PC-9 (cell line): ENCODE measurements at places on chromosomes 2 and 18.

DNA sequence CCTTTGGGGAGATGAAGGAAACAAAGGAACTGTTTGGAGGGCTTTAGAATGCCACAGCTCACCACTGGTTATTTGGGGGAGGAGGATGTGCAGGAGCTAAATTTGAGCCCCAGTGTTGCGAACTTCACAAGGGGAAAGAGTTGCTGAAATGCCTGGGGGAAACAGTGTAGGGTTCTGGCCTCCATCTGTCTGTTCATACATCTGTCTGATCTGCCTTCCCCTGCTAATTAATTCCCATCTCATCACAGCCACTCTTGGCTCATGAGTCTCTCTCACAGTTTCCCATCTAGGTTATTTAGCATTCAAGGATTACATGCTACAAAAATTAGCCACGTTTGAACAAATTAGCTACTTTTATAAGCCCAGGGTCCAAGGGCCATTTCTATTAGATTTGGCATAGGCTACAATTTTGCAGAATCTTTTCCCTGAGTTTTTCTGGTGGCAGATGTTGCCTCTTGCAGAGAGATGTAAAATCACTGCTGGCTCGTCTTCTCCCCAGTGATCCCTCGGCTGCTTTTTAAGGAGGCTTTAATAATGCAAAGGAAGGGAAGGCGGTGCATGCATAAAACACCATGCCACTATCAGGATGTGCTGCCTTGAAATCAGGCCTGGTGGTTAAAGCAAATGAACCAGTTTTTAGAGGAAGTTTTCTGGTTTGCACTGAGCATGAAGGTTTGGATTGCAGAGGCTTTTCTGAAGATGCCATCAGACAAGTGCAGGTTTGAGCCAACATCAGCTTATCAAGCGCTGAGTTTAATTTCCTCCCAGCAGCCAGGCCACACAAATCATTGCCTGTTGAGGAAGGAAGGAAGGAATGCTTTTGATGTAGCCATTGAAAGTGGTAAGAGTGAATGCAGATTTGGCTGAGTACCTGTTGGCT, 35.0 kb downstream of the ADD2 start:
- peaks cover 33% of the 10 kb centered on the region for H3K27me3 ChIP-seq
- no peaks in the 10 kb centered on the region for H3K36me3 ChIP-seq
- H3K4me3 ChIP-seq: no peak overlapping the region
- DNase-seq: no peak

GRCh38 chr2:229314117-229314516, 43.0 kb upstream of the PID1 start:
- H3K27ac ChIP-seq: no peak overlapping the region
- no peaks in the 10 kb centered on the region for H3K4me1 ChIP-seq
- H3K27me3 ChIP-seq: no peaks in the 10 kb centered on the region

DNA sequence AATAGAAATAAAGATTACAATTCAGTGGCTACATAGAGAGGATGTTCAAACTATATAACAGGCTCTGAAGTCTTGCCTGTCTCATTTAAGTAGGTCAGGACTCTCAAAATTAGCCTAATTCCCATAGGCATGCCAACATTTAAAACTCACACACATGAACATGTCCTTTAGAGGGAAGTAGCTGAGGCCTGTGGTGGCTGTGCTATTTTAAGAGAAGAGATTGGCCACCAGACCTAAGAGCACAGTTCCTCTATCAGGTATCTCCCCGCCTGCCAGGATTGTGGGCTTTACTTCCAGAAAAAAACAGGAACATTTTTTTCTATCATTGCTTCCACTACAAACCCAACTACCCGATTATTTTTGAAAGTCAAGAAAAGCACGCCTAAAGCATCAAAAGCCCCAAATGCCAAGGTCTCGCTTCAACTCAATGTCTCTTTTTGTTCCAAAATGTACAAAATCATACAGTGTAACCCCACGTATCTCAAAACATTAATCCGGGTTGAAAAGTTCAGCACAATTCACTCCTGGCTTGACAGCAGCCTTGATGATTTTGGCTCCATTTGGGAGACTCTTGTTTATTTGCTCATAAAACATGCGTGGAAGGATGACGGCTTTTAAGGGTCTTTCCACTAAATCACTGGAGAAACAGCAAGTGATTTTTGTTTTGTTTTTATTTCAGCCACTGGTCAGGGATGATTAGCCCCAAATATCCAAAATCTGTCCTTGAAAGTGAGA, 15.3 kb downstream of the FHL2 start:
- peaks cover 84% of the 10 kb centered on the region for H3K36me3 ChIP-seq
- H3K27me3 ChIP-seq: no peaks in the 10 kb centered on the region
- peaks cover 73% of the 10 kb centered on the region for H3K4me1 ChIP-seq
- no peak overlapping the region for H3K27ac ChIP-seq
- no peak for DNase-seq

DNA sequence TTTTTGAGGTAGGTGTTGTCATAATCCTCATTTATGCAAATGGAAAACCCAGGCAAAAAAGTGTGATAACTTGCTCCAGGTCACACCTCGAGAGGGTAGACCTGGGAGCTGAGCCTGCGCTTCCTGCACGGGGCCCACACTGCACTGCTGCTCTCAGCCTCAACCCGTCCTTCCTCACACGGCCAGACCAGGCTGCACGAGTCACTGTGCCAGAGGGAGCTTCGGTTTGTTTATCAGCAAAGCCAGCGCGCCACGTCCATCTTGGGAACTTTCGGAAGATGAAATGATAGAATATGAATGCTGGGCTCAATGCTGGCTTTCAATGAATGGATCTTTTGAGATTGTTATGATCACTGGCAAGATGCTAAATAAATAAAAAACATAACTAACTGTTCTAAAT, 14.4 kb downstream of the COPS9 start:
- H3K27me3 ChIP-seq: peaks cover 50% of the 10 kb centered on the region
- no peaks in the 10 kb centered on the region for H3K4me1 ChIP-seq
- H3K36me3 ChIP-seq: no peaks in the 10 kb centered on the region
- no peak for DNase-seq

DNA sequence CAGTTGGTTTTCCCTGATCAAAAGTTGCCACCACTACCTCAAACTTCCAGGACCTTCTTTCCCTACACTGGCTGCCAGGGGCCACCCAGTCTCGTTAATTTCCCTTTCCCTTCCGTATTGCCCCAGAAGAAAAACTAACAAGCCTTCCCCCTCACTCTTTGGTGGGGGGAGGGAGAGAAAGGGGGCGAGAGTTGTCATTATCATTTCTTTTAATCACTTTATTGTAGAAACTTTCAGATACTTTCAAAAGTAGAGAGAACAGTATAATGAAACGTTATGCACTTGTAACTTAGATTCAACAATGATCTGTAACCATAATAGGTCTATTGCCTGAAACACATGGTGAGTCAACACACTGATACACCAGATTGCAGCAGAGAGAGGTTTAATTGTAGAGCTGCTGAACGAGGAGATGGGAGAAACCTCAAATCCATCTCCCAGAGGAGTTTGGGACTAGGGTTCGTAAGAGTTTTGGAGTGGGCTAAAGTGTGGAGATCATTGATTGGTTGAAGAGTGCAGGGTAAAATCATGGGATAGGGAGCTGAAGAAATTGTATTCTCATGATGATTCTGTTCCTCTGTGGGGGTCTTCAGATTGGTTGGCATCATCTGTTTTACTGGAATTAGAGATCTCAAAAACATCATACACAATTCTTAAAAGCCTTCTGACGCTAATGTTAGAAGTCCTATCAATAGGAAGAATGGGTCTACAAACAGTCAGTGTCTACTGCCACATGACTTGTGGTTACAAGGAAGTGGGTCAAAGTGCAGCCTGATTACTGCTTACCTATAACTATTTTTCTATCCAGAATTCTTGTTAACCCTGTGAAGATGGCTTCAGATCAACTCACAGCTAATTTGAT, 2.6 kb upstream of the RNF149 start:
- peaks cover 19% of the 10 kb centered on the region for H3K4me1 ChIP-seq
- H3K27me3 ChIP-seq: no peaks in the 10 kb centered on the region
- H3K27ac ChIP-seq: no peak overlapping the region
- no peak overlapping the region for H3K4me3 ChIP-seq
